ENCODE measurements at places on chromosomes 2 and 18.

DNA sequence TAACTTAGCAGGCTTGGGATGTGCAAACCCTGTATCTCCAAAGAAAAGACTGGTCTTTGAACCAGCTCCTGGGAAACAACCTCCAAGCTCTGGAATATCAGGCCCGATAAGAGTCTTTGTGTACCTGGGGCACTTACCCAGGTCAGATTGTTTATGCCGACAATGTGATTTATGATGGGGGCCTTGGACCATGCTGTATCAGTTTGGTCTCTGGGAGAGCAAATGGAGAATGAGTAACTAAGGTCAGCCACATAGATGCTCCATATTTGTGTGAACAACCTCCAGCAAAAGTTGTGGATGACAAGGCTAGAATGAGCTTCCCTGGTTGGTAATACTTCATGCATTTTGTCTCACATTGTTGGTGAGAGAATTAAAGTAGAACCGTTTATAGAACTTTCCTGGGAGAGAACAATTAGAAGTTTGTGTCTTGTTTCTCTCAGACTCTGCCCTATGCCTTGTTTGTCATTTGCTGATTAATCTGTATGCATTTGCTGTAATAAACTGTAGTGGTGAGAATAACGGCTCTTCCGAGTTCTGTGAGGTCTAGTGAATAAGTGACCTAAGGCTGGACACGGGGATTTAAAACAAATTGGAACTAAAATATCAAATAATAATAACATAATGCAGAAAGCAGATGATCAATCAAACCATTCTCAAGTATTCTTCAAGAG lies 259.1 kb downstream of the XIRP2 start:
- no peak for DNase-seq

- DNase-seq, result peak; percentile 75
Observed at GRCh38 chr2:25228848-25229278, 60.5 kb upstream of the POMC start.

DNA sequence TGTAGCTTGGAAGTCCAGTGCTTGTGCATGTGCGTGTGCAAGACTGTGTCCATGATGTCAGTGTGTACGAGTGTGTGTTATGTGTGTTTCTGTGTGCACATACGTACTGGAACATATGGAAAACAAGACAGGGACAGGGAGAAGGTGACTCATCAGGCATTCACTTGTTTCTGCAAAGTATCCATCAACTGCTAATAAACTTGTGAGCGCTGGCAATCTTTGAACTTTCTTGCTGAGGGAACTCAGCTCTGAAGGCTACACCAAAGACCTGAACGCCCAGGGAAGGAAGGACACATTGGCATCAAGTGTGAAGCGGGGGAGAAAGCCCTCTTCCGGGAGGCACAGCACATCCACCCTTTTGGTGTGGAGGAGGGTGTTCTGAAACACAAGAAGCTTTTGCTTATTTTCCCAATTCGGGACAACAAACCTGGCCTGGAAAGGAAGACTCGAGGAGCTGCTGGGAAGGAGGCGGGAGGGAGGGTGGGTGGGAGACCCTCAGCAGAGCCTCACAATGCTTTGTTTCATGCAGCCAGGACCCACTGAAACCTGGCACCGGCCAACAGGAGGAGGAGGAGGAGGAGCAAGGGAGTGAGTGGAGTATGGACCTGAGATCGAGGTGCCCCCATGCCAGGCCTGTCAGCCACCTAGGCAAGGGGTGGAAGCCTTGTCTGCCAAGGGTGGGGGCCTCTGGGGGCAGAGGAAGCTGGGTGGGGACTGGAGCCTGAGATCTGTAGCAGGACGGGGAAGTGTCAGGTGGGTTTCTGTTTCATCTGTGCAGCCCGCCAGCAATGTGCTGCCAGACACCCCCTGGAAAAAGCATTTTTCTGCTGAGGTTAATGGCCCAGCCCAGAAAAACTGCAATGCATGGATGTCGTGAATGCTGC lies 26.8 kb downstream of the SMAD7 start:
- no peak for DNase-seq

DNA sequence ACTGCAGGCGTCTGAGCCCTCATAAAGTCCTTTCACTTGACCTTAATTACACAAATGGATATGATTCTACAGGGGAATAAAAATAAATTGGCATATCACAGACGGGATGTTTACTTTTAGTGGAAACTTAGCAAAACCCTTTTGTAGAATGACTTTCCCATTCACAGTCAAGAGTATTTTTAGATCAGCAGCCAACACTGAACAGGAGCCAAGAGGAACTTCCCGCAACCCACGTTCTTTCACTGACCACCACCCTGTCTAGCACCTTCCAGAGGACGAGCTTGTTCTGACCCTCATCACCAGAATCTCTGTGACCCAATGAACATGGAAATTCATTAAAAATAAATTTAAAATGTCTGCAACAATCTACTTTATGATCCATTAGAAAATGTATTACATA lies 119.0 kb upstream of the SNTG2 start:
- DNase-seq, result no peak

GRCh38 chr2:36800381-36800780 lies 103.9 kb downstream of the VIT start:
- no peak for DNase-seq

DNA sequence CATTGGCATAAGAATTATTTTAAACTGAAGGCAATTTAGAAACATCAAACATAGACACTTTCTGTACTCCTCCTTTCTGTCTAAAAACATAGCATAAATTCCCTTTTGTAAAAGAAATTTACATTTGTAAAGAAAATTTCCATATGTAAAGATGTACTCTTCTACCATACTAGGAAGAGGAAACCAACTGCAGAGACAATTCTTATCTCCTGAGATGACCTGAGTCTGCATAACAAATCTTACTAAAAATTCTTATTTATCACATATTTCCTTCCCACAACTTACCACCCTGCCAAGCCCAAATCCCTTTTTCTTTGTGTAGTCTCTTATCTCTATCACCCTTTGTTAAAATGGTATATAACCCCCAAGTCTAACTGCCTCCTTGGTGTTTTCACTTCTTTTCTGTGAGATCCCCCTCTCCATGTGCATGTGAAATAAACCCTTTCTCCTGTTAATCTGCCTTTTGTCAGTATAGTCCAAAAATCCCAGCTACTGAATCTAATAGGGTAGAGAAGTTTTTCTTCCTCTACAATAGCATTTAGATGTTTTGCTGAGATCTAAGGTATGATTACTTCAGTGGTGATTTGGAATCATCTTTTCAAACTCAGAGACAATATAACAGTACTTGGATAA lies 81.0 kb downstream of the CHN1 start:
- DNase-seq, result peak; percentile 57

- no peak for DNase-seq
Observed at GRCh38 chr18:5370332-5370731, 74.8 kb upstream of the ZBTB14 start.

- DNase-seq, result no peak
Observed at GRCh38 chr2:234450431-234451124, 46.3 kb downstream of the ARL4C start.

- no peak for DNase-seq
Observed at GRCh38 chr18:3902676-3903075, 452.7 kb downstream of the TGIF1 start.

GRCh38 chr18:27419646-27420045 lies 234.5 kb upstream of the CHST9 start:
- no peak for DNase-seq

DNA sequence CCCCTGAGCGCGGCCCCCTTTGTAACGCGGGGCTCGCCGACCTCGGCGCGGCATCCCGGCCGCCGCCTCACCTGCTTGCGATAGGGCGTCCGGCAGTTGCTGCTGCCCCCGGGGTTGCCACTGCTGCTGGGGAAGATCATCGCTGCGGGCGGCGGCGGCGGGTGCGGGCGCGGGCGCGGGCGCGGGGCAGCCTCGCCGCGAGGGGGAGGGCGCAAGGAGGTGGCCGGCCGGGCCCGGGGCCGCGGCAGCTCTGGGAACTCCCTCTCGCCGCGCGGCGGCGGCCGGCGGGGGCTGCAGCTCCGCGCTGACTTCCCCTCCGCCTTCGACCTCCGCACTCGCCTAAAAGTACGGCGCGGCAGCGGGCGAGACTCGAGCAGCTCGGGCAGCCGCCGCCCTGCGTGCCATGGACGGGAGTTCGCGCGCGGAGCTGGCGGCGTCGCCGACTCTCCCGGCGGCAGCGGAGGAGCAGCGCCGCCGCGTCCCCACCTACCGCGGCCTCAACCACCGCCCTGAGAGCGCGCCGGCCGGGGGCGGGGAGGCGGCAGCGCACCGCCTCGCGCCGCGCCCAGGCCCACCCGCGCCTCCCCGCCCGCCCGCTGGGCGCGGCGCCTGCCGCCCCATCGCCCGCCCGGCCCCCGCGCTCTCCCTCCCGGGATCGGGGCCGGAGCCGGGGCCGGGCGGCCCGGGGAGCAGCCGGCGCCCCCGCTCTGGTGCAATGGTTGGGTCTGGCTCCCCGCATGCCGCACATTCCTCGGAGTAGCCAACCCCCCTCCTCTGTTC lies 86.0 kb downstream of the RBMS1 start:
- no peak for DNase-seq

DNA sequence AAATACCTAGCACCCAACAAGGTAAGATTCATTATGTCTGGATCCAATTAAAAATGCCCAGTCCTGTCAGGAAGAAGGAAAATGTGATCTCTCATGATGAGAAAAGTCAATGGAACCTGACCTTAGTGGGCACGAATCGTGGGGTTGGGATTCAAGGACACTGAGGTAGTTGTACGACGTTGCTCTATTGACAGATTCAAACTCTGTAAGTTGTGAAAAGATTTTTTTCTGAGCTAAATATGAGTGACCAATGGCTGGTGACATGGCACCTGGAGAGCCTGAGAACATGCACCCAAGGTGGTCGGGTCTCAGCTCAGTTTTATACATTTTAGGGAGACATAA lies 148.2 kb downstream of the NDUFA10 start:
- no peak for DNase-seq

GRCh38 chr2:77387324-77387723 lies 134.9 kb downstream of the LRRTM4 start:
- peak; percentile 67 for DNase-seq

DNA sequence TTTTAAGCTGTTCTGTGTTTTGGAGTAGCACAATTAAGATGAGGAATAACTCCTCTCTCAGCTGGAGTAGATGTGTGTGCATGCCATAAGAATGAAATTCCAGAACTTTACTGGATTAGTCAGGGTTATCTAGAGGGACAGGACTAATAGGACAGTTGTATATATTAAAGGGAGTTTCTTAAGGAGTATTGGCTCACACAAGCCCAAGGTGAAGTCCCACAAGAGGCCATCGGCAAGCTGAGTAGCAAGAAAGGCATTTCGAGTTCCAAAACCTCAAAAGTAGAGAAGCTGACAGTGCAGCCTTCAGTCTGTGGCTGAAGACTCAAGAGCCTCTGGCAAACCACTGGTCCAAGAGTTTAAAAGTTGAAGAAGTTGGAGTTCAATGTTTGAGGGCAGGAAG lies 113.7 kb downstream of the RIT2 start:
- DNase-seq, result no peak

- DNase-seq, result no peak
Observed at GRCh38 chr2:71207601-71208000, 19.3 kb downstream of the PAIP2B start.

DNA sequence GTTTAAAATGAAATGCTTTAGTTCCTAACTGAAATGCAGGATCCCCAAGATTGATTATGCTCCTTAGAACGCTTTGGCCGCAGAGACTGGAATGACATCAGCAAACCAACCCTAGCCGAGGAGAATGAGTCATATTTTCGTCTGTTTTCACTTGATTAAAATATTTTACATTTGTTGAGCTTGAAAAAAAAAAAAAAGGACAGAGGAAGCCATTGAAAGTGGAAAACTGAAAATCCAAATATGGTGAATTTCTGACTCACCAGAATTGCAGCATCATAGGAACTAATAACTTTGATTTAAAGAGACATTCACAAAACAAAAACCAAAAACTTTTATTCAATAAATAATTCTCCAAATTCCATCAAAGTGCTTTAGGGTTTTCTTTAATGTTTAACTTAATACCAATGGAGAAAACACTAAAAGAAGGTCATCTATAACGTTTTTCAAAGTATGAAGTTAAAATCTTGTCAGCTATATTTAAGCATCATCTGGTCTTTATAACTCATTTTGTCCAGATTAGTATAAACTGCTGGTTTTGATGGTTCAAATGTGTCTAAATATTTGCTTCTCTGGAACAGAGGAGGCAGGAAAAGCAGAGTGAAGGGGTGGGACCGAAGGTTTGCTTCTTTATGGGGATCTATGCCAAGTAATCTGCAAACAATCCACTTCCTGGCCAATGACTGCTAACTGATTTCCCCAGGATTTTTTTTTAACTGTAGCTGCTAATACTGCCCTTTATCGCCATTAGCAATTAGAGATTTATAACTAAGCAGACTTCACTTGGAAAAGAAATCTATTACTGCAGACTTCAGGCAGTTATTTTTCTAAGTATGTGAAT lies 30.9 kb upstream of the COL5A2 start:
- no peak for DNase-seq

DNA sequence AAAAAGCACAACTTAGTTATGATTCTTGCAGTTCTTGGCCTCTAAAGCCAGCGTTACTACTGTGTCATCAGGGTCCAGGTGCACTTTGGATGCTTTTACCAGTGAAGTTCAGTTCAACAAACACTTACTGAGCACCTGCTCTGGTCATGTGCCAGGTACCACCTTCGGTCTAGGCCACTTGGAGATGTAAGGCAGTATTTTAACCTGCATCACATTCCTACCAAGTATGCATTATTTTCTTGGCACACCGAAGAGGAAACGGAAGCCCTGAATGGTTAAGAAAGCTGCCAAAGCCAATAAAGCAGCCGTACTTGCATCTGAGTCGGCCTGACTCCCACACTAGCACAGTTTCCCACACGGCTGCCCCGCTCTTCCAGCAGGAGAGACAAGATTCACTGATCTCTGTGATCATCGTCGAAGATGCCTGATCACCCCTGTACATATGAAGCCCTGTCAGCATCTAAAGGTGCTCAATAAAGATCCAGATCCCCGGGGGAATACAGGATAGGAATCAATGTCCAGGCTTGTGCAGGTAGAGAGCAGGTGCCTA lies 427.1 kb downstream of the EIPR1 start:
- no peak for DNase-seq

DNA sequence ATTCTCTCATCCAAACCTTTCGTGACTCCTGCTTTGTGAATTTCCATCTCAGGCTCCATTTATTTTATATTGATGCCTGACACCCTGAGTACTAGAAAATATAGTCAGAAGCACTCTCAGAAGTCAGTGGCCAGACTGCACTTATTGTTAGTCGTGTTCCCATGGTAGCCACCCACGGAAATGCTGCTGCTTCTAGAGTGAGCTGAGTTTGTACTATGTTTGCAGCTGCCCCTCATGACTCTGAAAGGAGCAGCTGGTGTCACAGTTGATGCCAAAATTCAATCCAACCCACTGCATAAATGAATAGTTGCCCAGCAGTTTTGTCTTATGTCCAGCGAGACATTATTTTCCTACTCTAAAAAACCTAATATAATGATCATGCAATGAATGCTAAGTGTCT lies 265.2 kb upstream of the SPHKAP start:
- DNase-seq, result no peak

- no peak for DNase-seq
Observed at GRCh38 chr2:233381638-233381995, 27.3 kb downstream of the DGKD start.

GRCh38 chr2:154402213-154402612 lies 296.3 kb upstream of the KCNJ3 start:
- no peak for DNase-seq

GRCh38 chr18:50297621-50298442 lies 10.3 kb upstream of the CXXC1 start:
- peak; percentile 40 for DNase-seq

GRCh38 chr2:82391386-82391785 lies 2067.7 kb downstream of the SUCLG1 start:
- DNase-seq, result no peak

- DNase-seq, result no peak
Observed at GRCh38 chr18:61541673-61542072, 208.4 kb downstream of the CDH20 start.
